ENCODE measurements at places on chromosomes 16 and 17.

GRCh38 chr16:82013139-82013538 lies 1.9 kb upstream of the SDR42E1 start:
- no peak for DNase-seq

DNA sequence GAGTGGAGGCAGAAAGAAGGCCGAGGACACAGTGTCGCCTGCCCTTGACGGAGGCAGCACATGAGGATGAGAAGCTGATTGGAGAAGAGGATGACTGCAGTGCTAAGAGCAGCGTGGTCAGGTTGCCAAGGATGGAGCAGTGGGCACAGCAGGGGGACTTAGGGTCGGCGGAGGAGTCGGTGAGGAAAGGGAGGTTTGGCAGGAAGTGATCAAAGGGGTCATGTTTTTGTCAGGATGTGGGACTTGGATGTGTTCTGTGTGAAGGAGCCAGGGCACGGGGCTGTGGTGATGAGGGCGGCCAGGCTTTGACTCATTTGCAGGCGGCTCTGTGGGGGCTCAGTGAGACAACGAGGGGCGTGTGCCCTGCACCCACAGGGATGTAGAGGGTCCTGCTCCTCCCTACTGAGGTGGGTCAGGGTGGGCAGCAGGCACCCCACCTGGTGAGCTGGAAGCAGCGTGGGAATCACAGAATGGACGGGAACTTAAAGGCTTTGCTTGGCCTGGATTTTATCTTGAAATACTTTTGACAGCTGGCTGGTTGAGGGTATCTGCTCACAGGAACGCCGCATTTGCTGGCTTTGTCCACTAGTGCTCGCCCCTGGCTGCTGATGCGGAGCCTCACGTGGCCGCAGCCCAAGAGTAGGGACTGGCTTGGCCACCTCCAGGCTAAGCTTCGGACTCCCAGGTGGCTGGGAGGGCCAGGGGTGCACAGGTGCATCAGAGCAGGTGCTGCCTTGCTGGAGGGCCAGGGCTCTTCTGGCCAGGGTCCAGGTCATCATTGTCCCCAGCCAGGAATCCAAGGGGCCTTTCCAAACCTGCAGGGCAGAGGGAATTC lies 6.0 kb downstream of the MPG start:
- no peak for DNase-seq

- peak; percentile 29 for DNase-seq
Observed at GRCh38 chr17:50240851-50241250, 33.4 kb upstream of the TMEM92 start.

DNA sequence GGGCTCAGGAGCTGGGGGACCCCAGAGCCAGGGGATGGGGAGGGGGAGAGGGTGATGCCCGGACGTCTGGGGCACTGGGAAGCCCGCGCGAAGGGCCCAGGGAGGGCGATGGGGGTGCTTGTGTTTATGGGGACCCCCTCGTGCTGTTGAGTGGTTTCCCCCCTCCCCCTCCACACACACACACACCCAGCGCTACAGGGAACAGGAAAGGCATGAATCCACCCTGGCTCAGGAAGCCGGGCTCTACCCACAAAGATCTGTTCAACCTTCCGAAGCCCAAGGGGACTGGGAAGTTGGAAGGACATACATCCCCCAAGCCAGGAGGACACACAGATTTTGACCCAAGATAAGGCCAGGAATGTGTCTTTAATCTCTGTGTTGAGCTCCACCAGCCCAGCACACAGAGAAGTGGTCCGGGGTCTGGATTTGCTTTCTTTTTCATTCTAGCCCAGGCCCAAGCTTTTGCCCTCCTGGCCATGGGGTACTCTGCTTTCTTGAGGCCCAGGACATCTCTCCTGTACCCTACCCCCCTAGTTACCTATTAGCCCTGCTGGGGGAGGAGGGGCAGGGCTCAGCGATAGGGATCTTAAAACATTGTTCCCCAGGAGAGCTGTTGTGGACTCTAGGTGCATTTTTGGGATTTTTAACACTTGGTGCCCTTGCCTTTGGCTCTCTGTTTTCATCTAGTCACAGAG lies 1.2 kb downstream of the UBALD2 start:
- no peak for DNase-seq

- DNase-seq, result no peak
Observed at GRCh38 chr16:4026854-4027253, 89.4 kb downstream of the ADCY9 start.

DNA sequence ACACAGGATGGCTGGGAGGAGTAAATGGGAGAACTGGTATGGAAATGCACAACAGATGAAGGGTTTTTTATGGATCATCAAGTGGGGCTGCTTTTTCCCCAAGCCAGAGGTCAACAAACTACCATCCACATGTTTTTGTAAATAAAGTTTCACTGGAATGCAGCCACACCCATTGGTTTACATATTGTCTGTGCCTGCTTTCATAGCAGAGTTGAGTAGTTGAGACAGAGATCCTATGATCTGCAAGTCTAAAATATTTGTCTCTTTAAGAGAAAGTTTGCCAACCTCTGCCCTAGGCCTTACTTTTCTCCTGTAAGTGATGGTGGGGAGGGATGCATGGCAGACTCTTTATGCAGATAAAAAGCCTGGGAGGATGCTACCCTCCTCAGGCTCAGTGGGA lies 341.4 kb downstream of the CA10 start:
- no peak for DNase-seq

DNA sequence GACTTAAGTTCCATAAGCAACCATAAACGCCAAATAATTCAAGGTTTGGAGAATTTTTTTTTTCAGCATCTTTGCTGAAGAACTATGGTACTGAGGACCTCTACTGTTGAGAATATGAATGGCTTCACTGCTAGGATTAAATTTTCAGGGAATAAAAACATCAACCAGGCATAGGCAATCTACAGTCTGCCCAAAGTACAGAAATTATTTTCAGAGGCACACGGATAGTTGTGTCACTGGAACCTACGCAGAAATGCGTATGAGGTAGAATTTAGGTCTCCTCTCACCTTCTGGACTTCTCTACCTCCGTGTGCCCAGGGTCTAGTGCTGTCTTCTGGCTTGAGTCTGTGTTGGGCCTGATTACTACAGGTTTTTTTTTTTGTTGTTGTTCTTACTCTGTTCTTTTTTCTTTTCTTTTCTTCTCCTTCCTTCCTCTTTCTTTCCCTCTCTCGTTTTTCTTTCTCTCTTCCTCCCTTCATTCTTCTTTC lies 39.7 kb downstream of the NACA2 start:
- peak; percentile 67 for DNase-seq

- no peak for DNase-seq
Observed at GRCh38 chr16:50985733-50986132, 165.3 kb downstream of the SALL1 start.

DNA sequence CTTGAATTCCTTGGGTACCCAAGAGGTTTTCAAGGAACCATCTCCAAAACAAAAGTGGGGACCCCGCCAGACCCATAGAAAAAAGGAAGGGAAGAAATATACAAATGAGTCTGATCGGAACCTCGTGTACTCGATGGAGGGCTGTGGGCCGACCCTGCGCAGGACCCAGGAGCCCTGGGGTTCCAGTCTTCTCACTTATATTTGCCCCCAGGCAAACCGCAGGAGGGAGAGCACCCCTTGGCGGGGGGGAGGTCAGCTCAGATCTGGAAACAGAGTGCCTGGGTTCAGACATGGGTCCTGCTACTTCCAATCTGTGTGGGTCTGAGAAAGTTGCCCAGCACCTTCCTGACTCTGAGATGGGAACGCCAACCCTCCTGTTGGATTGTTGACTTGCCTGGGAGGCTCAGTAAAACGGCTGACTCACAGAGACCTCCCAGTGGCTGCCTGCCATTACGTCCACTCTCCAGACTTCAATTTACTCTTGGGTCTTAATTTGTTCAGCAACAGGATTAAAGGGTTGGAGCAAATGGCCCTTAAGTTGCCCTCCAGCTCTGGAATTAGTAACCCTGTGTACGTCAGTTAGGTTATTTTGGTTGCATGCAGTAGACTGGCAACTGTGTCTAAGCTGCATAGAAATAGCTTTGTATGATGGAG lies 24.9 kb upstream of the CACNG4 start:
- DNase-seq, result no peak

GRCh38 chr17:82750241-82750908 lies 1.5 kb upstream of the TBCD start:
- DNase-seq, result no peak

- DNase-seq, result no peak
Observed at GRCh38 chr17:62672957-62673356, 45.5 kb downstream of the MRC2 start.

- no peak for DNase-seq
Observed at GRCh38 chr17:45248132-45248957, 13.5 kb downstream of the SPATA32 start.

DNA sequence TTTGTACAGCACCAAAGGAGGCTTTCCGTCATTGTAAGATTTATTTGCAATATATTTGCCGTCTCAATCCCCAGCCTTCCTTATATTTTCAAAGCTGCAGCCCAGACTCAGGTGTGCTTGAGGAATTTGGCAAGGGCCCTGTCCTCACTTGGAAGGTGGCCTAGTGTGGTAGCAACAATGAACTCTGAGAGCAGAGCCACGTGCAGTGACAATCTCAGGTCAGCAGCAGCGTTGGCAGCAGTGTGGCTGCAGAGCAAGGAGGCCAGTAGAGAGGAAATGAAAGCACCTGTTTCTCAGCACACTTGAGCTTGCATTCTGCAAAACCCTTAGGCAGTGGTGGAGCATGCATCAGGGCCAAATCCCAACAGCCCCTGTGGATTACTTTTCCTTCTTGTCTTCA lies 613.5 kb downstream of the RBFOX1 start:
- no peak for DNase-seq

DNA sequence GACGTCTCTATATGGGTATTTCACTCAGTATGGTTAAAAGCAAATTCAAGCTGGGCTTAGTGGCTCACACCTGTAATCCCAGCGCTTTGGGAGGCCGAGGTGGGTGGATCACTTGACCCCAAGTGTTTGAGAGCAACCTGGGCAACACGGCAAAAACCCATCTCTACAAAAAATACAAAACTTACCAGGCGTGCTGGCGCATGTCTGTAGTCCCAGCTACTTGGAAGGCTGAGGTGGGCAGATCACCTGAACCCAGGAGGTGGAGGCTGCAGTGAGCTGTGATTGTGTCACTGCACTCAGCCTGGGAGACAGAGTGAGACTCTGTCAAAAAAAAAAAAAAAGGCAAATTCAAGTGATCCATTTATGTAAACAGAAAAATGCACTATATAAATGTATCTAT lies 1.3 kb upstream of the TNFRSF17 start:
- DNase-seq, result no peak

GRCh38 chr17:72439893-72440502 lies 319.2 kb downstream of the SOX9 start:
- no peak for DNase-seq

DNA sequence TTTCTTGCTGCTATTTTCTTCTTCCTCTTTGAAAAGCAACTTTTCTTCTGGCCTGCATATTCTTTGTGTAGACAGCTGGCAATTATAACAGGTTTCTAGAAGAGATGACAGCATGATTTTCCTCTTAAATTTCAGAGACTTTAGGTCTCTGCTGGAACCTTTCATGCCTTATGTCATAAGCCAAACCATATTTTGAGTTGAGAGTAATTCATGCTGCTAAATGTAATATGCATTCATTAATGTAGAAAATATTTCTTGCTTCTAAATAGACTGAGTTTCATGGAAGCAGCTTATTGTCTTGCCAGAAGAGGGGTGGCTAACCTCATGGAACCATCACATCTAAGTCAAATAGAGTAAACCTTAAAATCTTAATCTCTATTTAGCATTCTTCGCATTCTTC lies 25.9 kb upstream of the ABCA9 start:
- DNase-seq, result no peak

DNA sequence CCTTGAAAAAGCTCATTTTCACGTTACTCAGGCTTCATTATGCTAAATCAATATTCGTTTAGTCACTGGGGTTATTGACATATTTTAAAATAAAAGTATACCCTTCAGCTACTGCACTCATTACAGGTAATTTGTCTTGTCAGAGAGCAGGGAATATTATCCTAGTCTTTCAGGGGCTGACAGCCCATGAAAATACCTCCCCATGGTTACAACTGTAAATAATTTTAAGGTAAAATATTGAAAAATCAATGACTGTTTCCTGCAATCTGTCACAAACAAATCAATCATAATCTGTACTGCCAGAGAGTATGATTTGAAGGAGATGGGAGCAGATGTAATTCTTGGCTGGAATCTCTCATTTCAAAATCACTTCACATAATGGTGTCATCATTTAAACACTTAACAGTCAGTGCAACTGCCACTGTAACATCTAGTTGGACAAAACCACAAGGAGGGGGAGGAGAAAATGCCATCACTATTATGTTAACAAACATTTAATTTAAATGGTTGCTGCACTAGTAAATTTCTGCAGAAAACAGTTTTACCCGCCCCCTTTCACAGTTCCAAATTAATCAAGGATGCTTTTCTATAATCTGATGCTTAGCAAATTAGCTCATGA lies 9.3 kb upstream of the IRX5 start:
- no peak for DNase-seq

GRCh38 chr16:13982451-13982850 lies 62.5 kb downstream of the ERCC4 start:
- DNase-seq, result no peak

DNA sequence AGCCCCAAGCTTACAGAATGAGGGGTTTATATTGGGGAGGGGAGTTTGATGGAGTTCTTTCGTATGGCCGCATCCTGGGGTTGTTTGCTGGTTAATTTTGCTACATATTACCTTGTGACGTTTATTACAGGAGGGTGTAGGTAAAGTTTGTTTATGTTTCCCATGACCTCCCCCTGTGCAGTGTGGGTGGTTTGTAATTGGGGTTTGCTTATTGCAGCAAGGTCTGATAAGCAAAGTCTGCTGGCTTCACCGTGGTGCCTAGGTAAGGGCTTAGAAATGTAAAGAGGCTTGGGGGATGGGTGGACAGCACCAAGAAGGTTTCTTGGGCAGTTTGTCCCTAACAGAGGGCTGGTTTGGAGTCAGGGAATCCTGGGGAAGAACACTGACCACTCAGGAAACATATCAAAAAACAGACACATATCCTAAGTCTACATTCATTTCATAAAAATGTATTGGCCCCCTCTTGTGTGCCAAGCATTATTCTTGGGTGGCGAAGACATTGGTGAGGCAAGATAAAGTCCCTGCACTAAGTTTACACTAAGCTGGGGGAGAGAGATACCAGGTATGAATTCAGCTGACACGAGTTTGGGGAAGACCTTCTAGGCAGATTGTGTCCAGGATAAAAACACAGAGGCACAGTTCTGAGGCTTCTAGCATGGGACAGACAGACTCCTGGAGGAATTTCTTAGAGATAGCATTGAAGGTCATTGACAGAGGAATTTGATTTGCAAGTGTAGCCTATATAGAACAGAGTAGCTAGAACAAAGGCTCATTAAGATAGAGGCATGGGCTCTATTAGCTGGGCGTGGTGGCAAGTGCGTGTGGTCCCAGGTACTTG lies 9.5 kb downstream of the ZNF764 start:
- DNase-seq, result no peak

- DNase-seq, result no peak
Observed at GRCh38 chr16:31714903-31715504, 158.6 kb upstream of the ZNF267 start.
